Right renal pelvis (tissue), 4 donors: ENCODE measurements at places on chromosomes 2 and 18.

- DNase-seq, result no peak
Observed at GRCh38 chr2:179701524-179702110, 159.8 kb downstream of the ZNF385B start.

- DNase-seq, result no peak
Observed at GRCh38 chr18:36352384-36352783, 54.9 kb downstream of the FHOD3 start.

DNA sequence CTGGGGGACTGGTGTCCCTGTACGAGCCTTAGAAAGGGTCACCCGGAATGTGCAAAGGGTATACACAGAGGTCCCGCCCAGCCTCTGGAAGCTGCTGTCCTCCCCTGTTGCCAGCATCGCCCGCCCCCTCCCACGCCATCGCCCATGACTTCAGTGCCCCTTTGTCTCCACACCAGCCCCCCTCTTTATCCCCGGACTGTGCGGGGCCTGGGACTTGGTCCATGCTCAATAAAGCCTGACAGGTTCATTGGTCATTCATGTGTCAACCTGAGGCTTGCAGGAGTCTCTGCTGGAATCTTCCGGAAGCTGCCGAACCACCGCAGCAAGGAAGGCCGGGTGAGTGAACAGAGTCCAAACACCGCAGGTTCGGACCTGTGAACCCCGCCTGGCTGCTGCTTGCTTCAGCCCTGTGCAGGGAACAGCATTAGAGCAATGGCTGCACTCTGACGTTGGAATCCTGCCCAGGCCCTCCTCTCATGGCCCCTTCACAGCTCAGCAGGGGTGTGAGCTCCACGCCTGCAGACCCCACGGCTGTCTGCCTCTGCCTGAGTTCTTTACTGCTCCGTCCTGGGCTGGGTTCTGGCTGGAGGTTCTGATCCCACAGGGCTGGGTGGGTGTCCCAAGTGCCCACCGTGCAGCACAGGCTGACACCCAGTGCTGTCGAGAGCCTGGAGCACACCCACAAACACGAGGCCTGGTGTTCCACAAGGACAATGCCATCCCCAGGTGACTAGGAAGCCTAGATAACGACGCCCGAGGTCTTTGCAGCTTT, 96.5 kb downstream of the SEPTIN10 start:
- DNase-seq, result no peak

GRCh38 chr2:230821991-230822520, 42.7 kb upstream of the ITM2C start:
- no peak for DNase-seq

DNA sequence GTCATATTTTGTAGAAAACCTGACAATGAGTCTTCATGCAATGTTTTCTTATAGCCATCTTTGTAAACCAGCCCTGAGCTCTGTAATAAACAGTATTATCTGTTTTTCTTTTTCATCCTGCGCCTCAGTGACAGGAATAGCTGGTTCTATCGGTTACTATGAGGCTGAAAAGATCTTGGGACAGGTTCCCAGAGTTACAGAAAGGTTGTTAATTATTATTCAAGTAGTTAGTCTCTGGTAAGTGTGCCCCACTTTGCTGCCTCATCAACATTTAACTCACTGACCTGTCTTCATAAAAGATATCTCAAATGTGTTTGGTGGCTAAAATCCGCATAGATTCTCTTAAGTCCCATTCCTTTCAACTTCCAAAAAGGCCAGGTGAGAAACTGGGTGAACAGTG, 18.6 kb downstream of the ACAA2 start:
- DNase-seq, result no peak

- DNase-seq, result no peak
Observed at GRCh38 chr18:45282101-45282812, 333.0 kb upstream of the SLC14A2 start.

DNA sequence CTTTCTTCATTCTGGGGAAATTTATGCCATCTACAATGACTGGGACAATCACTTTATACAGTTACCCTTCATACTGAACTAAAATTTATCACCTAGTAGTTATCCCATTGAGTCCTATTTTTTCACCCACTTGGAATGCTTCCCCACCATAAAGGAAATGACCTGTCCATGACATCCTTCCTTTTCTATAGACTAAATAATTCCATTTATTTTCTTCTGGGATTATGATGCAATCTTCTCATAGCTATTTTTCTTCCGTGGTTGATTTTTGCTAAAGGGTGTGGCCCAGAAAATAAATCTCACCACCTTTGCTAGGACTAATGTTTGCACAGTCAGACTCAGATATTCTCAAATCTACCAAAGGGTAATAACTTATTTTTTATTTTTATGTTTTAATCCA, 186.1 kb upstream of the NRXN1 start:
- no peak for DNase-seq

GRCh38 chr2:1601471-1602277, 142.6 kb downstream of the PXDN start:
- no peak for DNase-seq

GRCh38 chr2:41881249-41881648, 166.6 kb upstream of the PKDCC start:
- no peak for DNase-seq

GRCh38 chr2:132640116-132640515, 29.9 kb downstream of the LYPD1 start:
- no peak for DNase-seq

DNA sequence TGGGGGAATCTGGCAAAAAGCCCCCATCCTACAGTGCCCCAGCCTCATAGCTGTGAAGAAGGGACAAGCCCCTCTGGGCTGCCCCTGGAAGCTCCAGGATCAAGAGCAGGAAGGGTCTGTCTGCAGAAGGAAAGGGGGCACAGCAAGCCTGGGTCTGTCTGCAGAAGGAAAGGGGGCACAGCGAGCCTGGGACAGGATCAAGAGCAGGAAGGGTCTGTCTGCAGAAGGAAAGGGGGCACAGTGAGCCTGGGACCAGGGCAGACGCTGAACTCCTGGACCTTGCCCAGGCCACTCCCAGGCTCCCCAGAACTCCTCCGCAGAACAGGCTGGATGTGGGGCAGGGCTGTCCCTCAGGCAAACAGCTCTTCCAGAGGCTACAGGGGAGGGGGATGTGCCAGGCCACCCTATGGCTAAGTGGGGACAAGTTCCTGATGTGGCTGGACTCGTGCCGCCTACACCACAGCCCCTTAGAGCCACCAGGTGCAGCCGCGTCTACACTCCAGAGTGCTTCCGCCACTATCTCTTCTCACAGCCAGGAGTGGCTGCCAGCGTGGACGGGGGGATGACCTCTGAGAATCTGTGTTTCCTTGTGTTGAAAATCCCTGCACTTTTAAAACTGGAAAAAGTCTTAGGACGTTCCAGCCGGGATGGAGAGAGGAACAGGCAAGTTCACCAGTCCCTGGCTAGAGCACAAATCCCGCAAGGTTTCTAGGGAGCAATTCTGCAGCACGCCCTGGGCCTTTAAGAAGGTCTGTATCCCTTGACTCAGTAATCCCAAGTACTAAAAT, 20.8 kb downstream of the KIF1A start:
- DNase-seq, result no peak

DNA sequence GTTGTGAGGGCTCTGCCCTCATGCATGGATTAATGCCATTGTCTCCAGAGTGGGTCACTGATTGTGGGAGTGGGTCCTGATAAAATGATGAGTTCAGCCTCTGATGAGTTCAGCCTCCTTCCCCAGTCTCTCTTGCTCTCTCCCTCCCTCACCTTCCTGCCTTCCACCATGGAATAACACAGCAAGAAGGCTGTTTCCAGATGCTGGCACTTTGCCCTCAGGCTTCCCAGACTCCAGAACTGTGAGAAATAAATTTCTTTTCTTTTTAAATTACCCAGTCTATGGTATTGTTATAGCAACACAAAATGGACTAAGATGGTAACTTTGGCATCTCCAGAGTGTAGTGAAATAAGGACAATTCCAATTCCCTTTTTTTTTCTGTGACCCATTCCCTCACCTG, 47.1 kb upstream of the MAP4K3 start:
- DNase-seq, result no peak

DNA sequence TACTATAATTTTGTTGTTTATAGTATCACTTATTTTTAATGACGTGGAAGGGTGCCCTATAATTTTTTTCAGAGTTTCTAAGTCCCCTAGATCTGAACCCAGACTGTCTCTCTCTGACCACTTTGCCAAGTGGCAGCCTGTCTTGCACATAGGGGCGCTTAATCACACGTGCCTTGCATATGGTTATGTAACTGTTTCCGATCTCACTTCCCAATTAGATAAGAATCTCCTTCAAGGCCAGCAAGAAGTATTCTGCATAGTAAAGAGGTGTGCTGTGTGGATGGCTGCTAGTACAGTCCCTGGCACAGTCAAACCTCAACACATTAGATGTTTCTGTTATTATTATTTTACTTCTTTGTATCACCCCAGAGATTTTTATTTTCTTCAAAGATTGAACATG, 197.8 kb upstream of the SIX2 start:
- DNase-seq, result no peak

DNA sequence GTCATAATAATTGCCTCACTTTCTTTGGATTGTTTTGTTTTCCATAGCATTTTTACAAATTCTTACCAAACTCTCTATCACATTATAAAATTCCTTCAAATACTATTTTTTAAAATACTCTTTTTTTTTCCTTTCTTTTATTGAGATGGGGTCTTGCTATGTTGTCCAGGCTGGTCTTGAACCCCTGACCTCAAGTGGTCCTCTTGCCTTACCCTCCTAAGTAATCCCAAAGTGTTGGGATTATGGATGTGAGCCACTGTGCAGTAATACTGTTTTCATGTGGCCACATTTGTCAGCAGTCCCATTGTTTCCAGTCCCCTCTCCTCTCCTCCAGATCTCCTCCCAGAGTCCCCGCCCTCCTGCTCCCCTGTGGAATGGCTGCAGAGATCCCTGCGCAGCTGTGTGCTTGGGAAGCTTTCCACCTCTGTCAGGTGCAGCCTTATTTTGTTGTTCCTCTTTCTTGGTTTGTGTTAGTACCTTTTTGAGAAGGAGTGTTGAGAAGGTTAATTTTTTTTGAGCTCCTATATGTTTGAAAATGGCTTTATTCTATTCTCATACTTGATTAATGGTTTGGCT, 227.3 kb downstream of the LOXHD1 start:
- DNase-seq, result no peak

- no peak for DNase-seq
Observed at GRCh38 chr18:52280702-52281101, 59.3 kb upstream of the DCC start.

- no peak for DNase-seq
Observed at GRCh38 chr2:17879137-17879912, 858 bp downstream of the KCNS3 start.

- DNase-seq, result no peak
Observed at GRCh38 chr18:49788327-49788898, 24.9 kb downstream of the ACAA2 start.

- no peak for DNase-seq
Observed at GRCh38 chr2:190598621-190599020, 50.3 kb upstream of the NAB1 start.

GRCh38 chr2:207283356-207283755, 117.6 kb upstream of the KLF7 start:
- DNase-seq, result no peak

DNA sequence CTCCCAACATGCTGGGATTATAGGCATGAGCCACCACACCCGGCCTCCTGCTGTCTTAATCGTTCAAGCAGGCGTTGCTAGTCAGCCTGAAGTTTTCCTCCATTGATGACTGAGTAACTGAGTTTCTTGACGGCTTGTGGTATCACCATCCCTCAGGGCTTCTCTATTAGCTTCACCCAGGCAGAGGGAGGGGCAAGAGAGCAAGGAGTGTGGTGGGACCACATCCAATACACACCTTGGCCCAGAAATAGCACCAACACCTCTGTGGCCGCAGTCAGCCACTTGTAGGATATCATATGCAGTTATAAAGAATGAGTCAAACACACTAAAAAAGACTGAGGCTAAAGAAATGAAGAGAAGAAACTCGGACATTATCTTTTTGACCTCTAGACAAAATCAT, 1009.4 kb upstream of the CELF4 start:
- no peak for DNase-seq

DNA sequence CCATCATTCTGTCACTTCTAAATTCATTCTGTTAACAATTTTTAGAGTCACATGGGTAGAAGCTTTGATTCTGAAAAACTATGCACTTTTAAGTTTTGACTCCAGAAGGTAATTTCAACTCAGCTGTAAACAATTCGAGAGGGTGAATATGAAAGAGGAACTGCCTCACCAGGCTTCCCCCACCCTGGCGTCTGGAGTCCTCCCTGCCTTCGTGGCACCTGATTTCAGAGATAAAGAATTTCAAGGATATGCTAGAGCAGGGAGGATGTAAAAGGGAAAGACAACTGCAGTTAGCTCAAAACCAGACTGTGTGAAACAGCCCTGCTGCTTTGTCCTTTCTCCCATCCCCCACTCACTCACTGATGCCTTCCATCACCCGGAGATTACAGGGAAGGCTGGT, 40.7 kb downstream of the ONECUT2 start:
- DNase-seq, result no peak

DNA sequence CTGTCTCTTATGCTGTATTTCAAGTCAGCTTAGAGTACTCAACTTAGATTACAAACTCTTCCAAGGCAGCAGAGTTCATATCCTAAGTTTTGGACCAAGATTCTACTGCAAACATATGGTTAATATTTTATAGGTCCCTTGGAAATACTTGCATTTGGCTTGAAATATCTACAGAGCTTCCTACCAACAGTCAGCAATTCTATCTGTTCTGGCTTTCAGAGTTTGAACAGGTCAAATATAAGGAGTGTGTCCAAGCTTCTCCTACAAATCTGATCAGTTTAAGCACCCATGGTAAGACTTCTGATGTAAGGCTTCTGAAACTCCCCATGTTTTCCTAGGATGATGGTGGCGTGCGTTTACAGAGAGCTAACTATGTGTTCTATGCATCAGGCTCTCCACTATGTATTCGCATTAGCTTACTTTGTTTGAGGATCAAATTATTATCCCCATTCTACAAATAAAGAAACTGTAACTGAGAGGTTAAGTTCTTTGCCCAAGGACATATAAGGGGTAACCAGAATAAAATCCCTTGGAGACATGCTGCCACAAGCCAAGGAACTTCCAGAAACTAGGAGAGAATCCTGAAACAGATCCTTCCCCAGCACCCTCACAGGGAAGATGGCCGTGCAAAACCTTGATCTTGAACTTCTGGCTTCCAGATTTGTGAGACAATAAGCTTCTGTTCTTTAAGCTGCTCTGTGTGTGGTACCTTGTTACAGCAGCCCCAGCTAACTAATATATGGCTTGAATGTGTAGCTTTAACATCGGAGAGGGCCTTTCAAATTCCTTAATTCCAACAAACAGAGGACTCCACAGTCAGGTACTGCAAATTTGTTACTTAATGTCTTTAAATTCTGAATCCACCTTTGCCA, 55.1 kb downstream of the ATP8B1 start:
- no peak for DNase-seq

- DNase-seq, result no peak
Observed at GRCh38 chr2:12201369-12201768, 454.9 kb downstream of the LPIN1 start.

GRCh38 chr18:78238404-78239089, 741.1 kb upstream of the SALL3 start:
- no peak for DNase-seq

DNA sequence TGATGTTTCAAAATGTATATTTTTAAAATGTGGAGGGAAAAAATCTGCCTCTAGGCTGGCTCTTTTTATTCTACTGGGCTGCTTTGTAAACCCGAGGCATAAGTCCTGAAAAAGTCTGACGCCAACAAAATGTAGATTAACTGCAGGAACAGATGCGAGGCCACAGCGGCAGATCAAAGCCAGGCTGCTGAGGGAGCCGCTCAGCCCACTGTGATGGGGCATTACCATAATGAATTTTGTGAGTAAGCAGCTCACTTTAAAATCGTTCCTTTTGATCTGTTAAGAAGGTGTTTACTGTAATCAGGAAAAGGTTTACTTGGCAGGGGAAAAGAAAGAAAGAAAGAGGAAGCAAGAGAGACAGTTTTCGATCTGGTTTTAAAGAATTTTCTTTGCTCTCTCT, 269.0 kb downstream of the ICOS start:
- no peak for DNase-seq
